Suprapubic skin (tissue), 4 donors: ENCODE measurements at places on chromosomes 6 and 20. TPM values are rescaled to one million over a fixed set of nuclear protein-coding genes. Genes with fewer than 3 reads are reported as not detected.

Gene ULBP3
- not detected for total RNA-seq

Gene ERVFRD-1
- not detected for total RNA-seq

Gene STMND1
- total RNA-seq: not detected

Gene TCF15
- not detected for total RNA-seq

Gene GHRH
- not detected for total RNA-seq

Gene PTCRA
- total RNA-seq: not detected

Gene BIRC7
- 0.49 TPM for total RNA-seq

Gene MATN4
- total RNA-seq: not detected

Gene LY6G6F
- total RNA-seq: not detected

Gene C2
- total RNA-seq: 3.4 TPM

Gene MOXD1
- 16.7 TPM for total RNA-seq

Gene DEFB123
- not detected for total RNA-seq

Gene BMP5
- total RNA-seq: 0.13 TPM

Gene BTBD3
- 62.1 TPM for total RNA-seq

Gene SH3BGRL2
- total RNA-seq: 52.8 TPM

Gene PRICKLE4
- 4.6 TPM for total RNA-seq
